Left forelimb (tissue), 1 donor: ENCODE measurements at places on chromosomes 3 and 15.

DNA sequence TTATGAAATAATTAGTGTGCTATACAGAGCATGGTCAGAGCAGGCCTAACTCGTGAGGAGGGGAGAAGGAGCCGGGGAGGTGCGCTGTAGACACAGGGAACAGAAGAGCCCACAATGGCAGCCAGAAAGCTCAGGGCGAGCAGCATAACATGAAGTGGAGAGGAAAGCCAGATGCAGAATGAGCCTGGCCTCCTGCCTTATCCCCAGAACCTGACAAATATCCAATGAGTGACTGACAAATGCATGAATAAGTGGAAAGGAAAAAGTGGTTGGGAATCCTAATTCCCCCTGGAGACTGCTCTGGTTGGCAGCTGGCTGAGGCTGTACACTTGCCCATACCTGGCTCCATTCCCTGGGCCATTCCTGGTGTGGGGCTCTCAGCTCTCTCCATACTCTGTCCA lies 9.2 kb upstream of the MST1R start:
- no peak for DNase-seq

GRCh38 chr3:57952208-57952631 lies 56.0 kb upstream of the FLNB start:
- peak; percentile 52 for DNase-seq

- DNase-seq: no peak
Measured at GRCh38 chr3:48684054-48684349, 1.7 kb downstream of the NCKIPSD start.

DNA sequence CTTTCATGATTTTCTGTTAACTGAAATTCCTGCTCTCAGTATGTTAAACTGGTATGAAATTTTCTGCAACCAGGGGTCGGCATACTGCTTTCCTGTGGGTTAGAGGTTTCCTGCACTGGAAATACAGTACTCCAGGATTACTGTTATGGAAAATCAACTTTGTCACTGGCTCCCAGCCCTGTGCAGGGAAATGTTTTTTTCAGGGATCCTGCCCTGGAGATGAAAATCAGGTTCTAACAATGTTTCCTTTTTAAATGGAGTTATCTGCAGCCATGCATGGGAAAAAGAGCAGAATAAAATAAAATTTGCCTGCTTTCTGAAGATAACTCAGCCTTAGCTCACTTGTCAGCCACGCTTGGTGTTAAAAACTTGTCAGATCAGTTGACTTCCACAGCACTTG lies 220.4 kb downstream of the IL5RA start:
- DNase-seq: no peak

DNA sequence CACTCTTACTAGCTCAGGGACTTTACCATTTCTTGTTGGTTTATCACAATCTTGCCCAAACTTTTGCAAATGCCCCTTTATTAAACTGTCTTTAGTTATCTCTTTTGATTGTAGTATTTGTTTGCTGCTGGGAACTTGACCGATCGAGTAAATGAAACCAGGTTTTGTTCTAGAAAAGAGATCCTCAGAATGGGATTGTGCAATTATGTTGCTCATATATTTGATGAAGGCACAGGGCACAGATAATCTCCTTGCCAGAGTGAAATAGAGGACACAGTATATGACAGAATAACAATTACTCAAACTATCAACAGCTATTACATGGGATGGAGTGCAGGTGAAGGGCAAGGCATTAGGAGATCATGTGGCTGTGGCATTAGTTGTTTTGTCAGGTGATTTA lies 216.6 kb upstream of the RASGRP1 start:
- DNase-seq: no peak

DNA sequence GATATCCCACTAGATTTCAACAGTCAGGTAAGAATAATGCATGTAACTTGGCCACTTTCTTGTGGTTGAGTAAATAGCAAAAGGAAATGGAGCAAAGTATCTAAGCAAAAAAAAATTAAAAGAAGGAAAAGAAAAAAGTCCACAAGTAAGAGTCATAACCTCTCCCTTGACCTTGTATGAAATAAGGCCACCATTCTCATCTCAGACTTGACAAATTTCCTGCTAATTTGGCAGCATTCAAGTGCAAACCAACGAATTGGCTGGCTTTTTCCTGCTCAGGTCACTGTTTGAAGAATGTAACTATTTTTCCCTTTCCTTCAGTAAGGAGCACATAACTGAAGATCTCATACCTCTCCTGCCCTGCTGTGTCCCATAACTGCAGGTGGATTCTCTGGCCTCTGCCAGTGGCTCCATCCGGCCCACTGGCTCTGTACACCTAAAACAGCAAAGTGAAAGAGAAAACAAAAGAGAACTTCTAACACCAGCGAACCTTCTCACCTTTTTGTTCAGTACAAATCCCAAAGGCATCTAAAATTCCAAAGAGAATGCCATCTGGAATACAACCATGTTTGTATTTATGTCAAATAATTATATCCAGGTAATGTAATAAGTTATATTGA lies 33.4 kb upstream of the RSL24D1 start:
- DNase-seq: no peak

DNA sequence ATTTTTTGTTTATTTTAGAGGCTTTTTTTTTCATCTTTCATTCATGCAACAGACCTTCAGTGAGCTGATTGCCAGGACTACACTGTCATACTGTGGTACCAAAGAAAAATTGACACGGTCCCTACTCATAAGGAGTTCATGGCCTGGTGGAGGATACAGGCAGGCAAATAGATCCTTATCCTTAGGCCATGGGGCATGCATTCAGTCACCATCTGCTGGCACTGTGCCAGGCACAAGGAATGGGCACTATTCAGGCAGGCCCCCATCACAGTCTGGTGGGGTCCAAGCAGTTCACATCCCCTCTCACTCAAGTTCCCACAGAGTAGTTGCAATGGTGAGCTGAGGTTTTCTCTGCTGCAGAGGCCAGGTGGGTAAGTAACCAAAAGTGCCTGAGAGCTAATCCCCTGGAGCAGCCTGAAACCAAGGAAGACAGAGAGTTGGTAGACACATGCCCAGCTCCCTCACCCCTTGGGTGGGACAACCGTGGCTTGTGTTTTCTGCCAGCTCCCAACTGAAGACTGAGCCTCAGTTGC lies 17.3 kb downstream of the CISH start:
- no peak for DNase-seq

DNA sequence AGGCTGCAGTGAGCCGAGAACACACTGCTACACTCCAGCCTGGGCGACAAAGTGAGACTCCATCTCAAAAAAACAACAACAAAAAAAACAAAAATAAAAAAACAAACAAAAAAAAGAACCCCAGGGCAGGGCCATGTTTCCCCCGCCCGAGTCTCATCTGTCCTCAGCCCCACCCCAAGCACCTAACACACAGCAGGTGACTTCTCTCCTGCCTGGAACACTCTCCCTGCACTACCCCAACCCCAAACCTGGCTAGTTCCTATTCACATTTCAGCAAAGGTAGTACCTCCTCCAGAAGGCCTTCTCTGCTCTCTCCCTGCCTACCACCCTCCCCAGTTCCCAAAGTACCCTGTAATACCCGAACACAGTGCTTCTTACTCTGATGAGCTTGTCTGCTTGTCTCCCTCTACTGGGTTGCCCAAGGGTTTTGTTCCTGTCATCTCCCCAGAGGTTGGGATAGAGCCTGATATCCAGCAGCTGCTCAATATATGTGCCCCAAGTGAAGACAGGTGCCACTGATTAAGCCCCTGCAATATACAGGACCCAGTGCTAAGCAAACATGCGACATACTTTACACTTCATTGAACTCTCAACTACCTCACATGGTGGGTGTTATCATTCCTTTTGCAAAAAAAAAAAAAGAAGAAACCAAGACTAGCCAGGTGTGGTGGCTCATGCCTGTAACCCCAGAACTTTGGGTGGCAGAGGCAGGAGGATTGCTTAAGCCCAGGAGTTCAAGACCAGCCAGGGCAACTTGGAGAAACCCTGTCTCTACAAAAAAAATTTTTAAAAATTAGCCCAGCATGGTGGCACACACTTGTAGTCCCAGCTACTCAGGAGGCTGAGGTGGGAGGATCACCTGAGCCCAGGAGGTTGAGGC lies 103.6 kb downstream of the DAPK2 start:
- DNase-seq: no peak

DNA sequence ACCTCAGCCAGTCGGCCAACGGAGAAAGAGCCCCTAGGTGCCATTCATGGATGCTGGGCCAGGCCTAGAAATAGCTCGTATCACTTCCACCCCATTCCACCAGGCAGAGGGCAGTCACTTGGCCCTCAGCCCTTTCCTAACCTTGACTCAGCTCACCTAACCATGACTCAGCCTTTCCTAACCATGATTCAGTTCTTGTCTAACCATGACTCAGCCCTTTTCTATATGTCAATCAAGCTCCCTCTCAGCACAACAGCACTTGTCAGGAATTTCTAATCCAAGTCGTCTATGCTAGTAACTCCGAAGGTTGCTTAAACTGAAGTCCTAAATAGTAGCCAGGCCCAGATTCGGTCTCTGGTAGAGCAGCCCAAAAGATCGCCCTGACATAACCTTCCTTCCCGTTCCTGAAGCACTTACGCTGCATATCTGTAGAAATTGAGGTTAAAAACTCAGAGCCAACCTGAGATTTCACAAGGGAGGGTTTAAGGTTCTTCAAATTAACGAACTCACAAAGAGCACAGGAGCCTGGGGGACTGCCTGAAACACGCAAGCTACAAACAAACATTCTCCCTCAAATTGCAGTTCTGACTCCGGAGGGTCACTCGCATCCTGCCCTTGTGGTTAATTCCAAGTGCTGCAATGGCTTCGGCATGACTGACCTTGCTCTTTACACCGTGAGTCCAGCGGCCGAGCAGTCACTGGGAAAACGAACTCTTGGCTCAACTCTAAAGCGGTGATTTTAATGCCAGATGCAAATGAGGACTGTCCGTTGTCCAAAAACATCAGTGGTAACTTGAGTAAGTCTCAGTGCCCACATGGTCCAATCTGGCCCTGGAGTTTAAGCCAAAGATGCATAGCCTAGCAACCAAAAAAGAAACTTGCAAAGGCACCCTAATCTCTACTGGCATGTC lies 99.9 kb downstream of the ADAMTS17 start:
- DNase-seq: no peak
